ENCODE measurements at places on chromosomes 11 and 22.
A peak's percentile ranks its signal among the peaks of the same experiment; 100 is the strongest.

GRCh38 chr11:122478986-122479385 lies 176.5 kb upstream of the UBASH3B start:
- no peak for DNase-seq

GRCh38 chr11:69816671-69817070 lies 2.5 kb downstream of the FGF3 start:
- DNase-seq: no peak

DNA sequence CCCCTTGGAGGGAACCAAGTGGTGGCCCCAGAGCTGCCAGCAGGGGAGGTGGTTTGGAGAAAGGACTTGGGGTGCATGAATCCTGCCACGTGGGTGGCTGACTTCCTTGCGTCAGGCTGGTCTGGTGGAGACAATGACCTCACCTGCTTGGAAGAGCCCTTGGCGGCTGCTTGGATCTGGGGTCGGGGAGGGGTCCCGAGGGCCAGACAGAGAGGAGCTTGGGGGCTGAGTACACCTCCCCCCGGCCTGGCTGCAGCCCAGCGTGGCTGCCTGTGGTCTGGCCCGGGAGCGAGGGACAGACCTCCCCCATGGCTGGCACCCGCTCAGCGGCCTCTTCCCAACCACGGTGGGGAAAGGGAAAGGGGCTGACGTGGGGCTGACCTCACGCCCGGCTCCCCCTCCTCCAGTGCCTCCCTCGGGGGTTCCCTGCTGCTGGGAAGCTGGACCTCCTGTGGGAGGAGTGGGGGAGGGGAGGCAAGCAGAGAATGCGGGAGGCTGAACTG lies 13.8 kb downstream of the LIF start:
- no peak for DNase-seq

DNA sequence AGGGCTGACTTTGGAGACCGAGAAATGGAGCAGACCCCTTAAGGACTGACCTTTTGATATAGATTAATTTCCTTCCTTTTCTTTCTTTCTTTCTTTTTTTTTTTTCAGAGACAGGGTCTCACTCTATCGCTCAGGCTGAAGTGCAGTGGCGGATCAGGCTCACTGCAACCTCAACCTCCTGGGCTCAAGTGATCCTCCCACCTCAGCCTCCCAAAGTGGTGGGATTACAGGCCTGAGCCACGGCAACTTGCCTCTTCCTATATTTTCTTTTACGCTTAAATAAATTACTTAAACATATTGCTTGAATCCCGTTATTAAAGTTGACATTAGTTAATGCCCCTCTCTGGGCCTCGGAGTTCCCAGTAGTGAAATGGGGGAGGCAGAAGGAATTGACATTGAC lies 350 bp upstream of the KCTD14 start:
- no peak for DNase-seq

DNA sequence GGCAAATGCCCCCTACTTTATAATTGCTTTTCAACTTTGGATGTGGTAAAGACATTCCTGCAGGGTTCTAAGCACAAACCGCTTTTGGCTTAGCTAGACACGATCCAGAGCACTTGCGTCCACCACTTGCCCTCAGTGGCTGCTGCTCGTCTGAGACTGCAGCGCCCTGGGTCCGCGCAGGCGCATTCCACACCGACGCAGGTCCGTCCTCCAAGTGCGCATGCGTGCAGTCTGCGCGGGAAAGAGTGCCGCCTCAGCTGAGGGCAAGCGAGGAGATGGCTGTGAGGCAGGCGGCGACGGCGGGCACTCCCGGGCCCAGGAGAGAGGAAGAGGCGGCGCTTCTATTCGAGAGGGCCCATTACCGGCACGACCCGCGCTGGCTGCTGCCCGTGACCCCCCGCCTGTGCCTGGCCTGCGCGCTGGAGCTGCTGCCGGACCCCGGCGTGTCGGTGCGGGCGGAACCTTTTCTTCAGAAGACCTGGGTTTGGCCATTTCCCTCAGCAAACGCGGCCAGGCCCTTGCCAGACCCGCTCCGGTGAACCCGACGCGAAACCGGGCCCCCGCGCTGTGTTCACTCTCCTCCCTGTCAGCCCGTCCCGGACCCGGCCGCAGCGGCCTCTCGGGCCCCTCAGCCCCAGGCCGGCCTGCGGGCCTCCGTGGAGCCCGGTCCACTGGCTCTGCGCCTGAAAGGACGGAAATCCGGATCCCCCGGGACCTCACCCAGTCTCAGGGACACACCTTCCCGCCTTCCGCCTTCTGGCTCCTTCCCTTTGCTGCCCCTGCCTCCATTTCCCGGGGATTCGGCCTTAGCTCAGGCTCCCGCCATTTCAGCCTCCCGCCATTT lies at the start of gene MEI1:
Gene MEI1, plus strand, starts transcription at position 240 of the 844 bp plus-strand sequence. Its CDS starts 36 bp downstream, at position 276.
- peak; percentile 93 for DNase-seq

GRCh38 chr11:87878373-87878825 lies 296.8 kb downstream of the RAB38 start:
- DNase-seq: no peak

DNA sequence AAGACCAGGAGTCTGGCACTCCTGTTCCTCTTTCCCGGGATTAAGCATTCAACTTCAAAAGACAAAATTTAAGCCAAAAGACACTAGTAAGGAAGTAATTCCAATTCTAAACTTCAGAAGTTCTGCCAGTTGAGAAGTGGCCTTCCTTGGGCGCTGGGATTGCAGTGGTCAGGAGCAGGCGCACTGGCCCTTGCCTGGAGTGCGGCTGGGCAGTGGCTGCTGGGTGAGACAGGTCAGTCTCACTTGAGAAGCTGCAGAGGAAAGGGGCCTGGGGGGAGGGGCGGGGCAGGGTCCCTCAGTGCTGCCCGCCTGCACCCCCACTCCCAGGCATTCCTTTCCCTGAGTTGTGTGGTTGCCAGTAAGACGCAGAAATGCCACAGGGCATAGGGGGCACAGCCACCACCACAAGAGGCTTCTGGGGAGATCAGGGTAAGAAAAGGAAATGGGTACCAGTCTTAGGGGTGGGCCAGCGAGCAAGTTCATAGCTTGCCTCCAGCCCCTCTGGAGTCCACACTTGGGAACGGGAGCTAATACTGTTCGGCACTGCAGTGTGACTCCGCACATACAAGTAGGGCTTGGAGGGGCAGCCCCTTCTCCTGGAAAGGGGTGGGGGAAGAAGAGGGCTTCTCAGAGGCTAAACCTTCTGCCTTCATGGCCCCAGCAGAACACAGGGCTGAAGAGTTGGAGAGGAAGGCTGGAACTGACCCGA lies 5.5 kb downstream of the MRPL49 start:
- no peak for DNase-seq

DNA sequence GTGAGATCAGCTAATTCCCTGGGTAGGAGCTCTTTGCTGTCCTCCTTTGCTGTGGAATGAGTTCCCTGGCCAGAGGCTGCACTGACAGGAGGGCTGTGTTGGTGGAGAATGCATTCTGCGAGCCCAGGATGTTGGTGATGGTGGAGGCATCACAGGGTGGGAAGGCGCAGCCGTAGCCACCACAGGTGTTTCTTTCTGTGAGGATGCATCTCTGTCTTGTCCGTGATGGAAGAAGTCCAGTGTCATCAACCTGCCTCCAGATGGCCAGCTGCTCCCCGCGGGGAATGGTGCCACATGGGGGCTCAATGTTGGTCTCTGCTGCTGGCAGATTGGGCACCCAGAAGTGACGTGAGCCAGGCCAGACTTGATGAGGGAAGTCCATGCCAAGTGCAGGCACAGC lies 972.1 kb downstream of the TBC1D22A start:
- no peak for DNase-seq

DNA sequence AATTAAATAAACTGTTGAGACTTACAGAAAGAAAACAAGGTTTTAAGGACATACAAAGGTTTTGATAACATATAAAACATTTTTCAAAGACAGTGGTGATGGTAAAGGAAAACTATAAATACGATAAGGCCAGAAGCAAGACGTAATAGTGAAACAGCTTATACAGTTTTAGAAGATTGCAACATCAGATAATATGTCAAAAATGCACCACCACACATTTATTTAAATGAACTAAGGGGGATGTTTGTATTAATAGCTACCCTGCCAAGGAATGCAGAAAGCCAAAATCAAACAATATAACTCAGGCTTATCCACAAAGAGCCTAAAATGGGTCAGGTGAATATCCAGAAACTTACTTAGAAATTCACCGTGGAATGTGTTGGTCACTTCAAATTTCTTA lies 981.6 kb upstream of the FAT3 start:
- DNase-seq: no peak

DNA sequence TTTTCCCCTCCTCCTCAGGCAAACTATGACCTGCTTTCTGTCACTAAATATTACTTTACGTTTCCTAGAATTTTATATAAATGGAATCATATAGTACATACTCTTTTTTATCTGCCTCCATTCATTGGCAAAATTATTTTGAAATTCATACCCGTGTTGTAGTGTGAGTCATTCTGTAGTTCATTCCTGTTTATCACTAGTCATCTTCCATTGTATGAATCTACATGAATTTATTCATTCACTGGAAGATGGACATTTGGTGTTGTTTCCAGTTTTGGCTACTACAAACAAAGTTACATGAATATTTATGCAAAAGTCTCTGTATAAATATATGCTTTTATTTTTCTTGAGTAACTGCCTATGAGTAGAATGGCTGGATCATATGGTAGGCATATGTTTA lies 60.7 kb upstream of the OPCML start:
- no peak for DNase-seq

DNA sequence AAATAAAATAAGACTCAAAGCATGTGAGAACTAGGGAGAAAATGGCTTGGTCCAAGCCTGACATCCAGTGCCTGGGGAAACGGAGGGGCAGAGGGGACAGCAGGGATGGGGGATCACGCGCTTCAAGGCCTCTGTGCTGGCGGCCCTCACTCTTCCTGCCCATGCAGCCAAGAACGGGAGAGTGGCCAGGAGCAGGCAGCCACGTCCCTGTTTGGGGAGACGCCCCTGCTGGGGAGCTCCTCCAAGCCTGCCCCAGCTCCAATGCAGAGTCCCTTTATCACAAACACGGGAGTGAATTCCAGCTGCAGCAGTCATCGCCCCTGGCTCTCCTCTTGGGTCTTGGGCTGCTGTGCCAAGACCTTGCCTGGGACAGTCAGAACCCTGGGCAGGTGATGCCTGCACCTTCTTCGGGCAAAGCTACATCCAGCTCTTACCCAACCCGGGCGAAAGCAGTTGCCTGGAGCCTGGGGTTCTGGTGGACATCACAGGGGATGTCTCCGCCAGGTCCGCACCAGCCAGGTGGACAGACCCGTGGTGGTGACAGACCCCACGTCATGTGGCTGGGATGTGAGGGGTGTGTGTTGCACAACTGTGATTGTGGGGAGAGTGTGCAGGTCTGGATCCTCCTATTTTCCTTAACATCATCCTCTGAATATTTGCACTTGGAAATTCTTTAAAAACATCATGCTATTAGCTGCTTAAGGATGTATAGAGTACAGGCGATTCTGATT lies 1391.3 kb downstream of the BRD1 start:
- no peak for DNase-seq

GRCh38 chr11:110086892-110087309 lies 6.3 kb upstream of the ZC3H12C start:
- peak; percentile 8 for DNase-seq

GRCh38 chr11:65884716-65885092 lies 3.6 kb downstream of the FIBP start:
- peak; percentile 87 for DNase-seq

DNA sequence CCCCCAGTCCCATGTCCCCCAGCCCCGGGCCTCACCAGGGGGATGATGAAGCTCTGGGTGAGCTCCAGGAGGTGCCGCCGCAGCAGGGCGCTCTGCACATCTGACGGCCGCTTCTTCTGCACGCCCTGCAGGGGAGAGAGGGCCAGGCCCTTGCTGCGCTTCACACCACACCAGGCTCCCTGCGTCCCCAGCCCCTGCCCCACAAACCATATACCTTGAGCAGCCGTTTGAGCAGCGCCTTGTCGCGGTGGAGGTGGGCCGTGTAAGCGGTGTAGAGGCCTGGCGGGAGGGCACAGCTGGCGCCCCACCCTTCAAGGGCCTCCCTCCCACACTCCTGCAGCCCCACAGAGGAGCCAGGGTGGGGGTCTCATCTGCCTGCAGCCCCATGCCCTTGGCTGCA lies 6.2 kb upstream of the PLXNB2 start:
- DNase-seq: no peak

DNA sequence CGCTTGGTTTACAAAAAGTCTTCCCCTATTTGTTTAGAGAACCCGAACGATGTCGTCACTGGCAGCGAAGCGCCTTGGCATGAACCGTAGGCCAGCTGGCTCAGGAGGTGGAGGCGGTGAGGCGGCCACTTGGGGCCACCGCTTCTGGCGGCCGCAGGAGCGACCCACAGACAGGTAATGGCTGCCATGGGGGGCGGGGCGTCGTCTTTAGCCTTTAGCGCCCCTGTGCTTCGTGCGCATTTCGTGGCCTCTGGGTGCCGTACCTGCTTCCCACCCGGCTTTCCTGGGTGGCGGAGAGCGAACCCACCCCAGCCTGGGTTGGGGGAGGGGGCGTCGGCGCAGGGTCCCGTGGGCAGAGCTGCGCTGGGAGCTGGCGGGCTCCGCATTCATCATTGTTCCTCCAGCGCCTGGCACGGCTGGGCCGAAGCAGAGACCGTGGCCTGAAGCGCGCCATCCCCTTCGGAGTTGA lies 469 bp upstream of the OSBP2 start:
- DNase-seq: peak; percentile 59

DNA sequence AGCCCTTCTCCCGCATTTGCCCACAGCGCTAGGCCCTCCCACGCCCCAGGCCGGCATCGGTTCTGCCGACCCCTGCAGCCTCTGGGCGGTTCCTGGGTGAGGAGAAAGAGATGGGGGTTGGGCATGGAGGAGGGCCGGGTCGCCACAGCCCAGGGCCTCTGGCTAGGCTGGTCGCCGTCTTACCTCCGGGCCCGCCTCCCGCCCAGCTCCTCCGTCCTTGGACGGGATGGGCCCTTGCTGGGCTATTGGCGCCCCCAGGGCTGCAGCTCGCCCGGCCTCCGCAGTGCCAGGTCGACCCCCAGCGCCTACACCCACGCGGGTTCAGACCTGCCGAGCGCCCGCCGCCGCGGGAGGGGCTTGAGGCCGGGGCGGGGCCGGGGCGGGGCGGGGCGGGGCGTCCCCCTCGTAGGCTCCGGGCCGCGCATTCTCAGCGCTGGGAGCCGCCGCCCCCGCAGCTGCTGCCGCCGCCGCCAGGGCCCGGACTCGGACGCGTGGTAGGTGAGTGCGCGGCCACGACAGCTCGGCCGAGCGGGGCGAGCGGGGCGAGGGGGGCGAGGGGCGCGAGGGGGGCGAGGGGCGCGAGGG lies at the start of gene CD151:
Gene CD151, plus strand, starts transcription at position 424 of the 585 bp plus-strand sequence. CDS start 3,118 bp downstream, outside the sequence.
- DNase-seq: peak; percentile 51

DNA sequence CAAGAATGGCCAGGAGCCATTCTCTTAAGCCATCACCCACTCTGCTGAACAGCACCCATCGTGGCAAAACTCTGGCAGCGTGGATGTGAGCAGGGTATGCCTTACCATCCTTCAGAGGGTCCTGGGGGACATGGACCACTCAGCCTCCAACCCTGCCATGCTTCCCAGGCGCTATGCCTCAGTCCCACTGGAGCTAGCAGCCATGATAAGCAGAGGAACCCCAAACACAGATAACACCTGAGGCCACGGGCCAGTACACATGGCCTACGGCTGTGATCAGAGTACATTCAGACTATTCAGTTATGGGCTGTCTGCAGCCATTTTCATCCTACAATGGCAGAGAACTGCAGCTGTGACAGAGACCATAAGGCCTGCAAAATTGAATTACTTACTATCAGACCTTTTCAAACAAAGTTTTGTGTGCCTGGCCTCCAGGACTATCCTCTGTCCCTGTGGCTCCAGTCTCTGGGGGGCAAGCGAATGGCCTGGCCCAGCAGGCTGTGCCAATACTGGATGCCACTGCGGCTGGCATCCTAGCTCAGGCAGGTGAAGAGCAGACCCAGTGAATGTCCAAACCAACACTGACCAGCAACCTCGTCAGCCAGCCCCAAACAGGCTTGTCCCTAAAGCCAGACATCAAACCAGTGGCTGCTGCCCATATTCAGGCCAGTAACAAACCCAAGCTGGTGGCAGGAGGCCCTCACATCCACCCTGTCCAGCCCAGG lies 6.9 kb downstream of the ARVCF start:
- no peak for DNase-seq

Measured in CD4-positive, alpha-beta T cell treated with Interleukin-10 for 1 hour (primary cell).